ENCODE measurements at places on chromosomes 1 and 21. TPM values are rescaled to one million over a fixed set of nuclear protein-coding genes. Genes with fewer than 3 reads are reported as not detected.

- H3K27me3 ChIP-seq = peaks cover 19% of the 10 kb centered on the region
- no peak overlapping the region for H3K27ac ChIP-seq
- no peaks in the 10 kb centered on the region for H3K4me1 ChIP-seq
These were observed 39.2 kb downstream of the PROX1 start for GRCh38 chr1:214026985-214027384.

GRCh38 chr1:246425139-246425794 lies 81.8 kb downstream of the SMYD3 start:
- H3K27ac ChIP-seq = no peak overlapping the region
- no peak for DNase-seq
- H3K4me1 ChIP-seq = peaks cover 12% of the 10 kb centered on the region
- H3K36me3 ChIP-seq = peaks cover 8% of the 10 kb centered on the region

- peaks cover 17% of the 10 kb centered on the region for H3K4me1 ChIP-seq
- H3K27ac ChIP-seq = no peak overlapping the region
- peaks cover 4% of the 10 kb centered on the region for H3K36me3 ChIP-seq
- DNase-seq = no peak
- H3K27me3 ChIP-seq = peaks cover 3% of the 10 kb centered on the region
These were observed 6.0 kb upstream of the DUSP10 start for GRCh38 chr1:221747839-221748238.

COL8A2 gene
- total RNA-seq = 0.83 TPM

GSTM1 gene
- 47.9 TPM for total RNA-seq

B3GALT6 gene
- total RNA-seq = 13.1 TPM

Data from activated CD8-positive, alpha-beta T cell treated with anti-CD3 and anti-CD28 coated beads for 36 hours (primary cell).